Stomach (tissue), 19 donors: ENCODE measurements at places on chromosomes 5 and 9. TPM values are rescaled to one million over a fixed set of nuclear protein-coding genes. Genes with fewer than 3 reads are reported as not detected.

C9orf78 gene
- 62.0 TPM for total RNA-seq

DNA sequence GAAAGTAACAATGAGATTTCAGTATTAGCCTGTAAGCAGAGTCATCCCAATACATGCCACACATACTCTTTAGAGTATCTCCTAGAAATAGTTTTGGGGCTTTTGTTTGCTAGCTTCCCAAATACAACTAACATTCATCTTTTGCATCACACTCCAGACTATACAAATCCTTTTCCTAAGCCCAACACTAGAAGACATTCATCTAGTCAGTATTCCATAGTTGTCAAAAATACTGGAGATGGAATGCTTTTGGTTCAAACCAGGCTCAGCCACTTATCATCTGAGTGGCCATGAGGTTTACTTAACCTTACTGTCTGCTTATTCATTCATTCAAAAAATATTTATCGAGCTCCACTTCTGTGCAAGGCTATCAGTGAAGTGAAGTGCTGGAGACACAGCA, 205.1 kb upstream of the SGCD start:
- DNase-seq: no peak

BTNL3 gene
- total RNA-seq: 2.2 TPM

DNA sequence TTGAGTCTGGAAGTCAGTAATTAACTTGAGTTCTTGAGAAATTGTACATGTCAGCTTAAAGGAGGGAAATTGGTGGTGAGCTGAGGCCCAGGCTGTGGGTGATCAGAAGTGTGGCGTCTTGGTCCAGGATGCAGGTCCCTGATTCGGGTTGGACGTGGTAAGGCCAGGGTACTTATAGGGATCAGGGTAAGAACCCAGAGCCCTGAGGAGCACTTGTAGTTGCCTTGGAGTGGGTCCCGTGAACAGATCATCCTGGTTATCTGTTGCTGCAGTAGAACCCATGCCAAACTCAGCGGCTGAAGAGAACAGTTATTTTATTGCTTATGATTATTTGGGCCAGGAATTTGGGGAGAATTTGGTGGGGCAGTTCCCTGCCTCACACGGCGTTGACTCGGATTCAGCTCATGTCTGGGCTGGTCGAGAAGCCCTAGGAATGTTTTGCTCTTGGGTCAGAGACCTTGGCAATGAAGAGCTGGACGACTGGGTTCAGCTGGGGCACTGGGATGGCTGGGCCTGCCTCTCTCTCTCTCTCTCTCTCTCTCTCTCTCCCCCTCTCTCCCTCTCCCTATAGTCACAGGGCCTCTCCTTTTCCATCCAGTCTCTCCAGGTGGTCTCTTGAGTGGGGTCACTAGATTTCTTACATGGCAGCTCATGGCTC, 73.1 kb downstream of the PDZD2 start:
- DNase-seq: no peak

ZBED3 gene
- 8.2 TPM for total RNA-seq

C9orf50 gene
- total RNA-seq: not detected

DNA sequence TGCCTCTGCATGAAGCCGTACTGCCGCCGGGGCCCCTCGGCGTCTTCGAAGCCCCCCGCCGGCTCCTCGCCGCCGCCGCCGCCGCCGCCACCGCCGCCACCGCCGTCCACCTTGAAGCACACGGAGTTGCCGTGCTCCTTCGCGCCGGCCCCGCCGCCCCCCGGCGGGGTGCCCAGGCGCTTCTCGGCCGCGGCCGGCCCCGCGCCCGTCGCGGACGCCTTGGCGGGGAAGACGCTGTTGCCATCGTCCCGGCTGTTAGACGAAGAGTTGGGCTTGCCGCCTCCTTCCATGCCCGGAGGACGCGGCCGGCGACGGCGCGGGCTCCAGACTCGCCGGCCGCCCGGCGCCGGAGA, 400 bp downstream of the HCN1 start:
- no peak for DNase-seq

S100Z gene
- total RNA-seq: 0.89 TPM

GRCh38 chr9:112445196-112445595, 41.4 kb upstream of the KIAA1958 start:
- DNase-seq: no peak

NUTM2F gene
- not detected for total RNA-seq

NEUROG1 gene
- not detected for total RNA-seq

DNA sequence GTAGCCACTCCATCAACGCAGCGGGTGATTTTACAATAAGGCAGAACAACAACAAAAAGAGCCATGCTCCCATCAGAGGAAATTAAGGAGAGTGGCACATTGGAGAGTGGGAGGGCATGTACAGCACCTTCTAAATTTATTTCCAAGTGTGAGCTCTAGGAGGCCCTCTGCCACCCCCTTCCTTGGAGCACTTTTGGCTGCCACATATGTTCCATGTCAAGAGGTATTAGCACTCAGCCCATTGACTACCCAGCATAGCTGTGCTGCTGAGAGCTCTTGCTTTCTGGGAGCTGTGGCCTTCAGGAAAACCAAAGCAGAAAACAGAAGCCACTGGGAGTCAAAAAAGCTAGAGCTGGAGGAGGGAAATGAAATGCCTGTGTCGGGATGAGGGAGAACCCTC, 200.2 kb upstream of the PANK3 start:
- no peak for DNase-seq

COL5A1 gene
- total RNA-seq: 48.2 TPM

KYAT1 gene
- 25.7 TPM for total RNA-seq

- no peak for DNase-seq
Measured at GRCh38 chr9:99119976-99120655, 15.2 kb downstream of the TGFBR1 start.

DNA sequence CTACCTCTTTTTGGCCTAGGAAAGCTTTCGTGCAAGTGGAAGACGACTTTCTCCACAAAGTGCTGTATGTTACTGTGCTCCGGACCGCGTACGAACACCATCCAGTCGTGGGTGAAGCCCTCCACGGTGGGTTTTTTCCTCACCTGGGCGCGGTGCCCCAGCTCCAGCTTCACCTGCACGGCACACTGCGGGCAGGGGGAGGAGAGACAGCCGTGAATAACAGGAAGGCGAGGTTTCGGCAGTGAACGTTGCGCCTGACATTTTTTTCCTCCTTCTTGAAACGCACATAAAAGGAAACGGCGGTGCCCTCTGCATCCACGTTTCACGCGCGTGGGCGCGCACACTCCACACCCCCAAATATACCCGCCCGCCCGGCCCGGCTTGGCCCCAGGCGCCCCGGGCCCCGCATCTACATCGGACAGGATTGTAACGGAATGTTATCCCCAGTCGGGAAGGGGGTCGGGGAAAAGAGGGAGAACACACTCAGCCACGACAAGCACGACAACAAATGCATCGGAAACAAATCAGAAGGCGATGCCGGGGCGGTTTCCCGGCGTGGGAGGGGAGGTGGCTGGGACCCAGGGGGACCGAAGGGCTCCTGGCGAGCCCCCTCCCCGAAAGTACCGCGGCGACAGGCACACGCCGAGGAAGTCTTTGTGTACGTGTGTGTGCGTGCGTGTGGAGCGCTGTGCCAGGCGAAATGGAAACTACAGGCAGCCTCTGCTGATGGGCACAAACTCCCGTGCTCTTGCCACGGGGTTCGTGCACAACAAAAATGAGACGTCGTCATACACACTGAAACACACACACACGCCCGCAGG, 1.4 kb downstream of the MLLT3 start:
- DNase-seq: peak; percentile 53

DNA sequence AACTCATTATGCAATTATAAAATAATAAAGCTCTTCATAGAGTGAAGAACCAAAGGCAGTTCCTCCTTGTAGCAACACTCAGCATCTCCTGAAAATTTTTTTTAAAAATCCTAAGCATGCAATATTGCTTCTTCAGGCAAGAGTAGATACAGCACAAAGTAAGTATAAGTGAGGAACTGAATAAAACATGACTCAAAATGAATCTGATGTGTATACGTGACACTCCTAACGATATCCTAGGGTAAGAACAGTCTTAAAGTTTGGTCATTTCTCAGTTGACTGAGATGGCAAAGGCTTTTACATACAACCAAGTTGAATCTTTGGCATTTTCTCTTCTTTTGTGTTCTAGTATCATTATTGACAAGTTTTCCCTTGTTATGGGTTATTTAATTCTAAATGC, 41.1 kb upstream of the AOPEP start:
- no peak for DNase-seq

GRCh38 chr9:6197330-6197729, 18.3 kb upstream of the IL33 start:
- peak; percentile 41 for DNase-seq

- DNase-seq: no peak
Measured at GRCh38 chr9:89350988-89351557, 32.8 kb downstream of the SECISBP2 start.

SNCAIP gene
- total RNA-seq: 0.45 TPM

DNA sequence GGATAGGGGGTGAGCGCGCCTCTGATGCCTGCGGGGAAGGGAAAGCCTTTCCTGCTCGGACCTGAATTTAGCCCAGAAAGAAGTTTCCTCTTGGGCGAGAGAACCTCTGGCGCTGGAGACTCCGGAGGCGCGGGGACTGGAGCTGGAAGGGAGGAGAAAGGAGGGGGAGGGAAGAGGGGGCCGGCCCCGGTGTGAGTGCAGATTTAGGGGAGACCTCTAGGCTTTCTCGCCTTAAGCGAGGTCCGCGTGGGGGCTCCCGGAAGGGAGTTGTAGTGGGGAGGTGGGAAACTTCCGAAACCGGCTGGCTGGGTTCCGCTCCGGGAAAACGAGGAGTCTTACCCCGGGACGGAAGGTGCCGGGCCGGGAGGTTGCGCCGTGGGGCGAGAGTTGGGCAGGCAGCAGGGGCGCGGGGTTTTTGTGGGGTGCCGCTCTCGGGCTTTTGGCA, 1.3 kb downstream of the PCSK5 start:
- no peak for DNase-seq

DNA sequence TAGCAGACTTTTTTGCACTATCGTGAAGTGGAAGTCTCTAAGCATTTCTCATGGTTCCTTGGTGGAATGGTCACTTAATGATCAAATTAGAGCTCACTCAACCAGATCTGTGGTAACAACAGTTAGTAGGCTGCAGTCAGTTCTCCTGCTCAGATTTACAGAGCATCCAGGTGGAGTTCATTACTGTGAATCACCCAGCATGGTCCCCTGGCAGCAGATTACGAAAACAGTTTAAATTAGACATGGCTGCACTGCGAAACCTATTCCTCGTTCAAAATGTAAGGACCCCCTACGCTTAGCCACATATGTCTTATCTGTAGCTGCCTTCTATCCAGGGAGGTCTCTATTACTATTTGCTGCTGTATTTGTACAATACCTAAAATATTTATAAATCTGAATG, 823.6 kb upstream of the ARRDC3 start:
- no peak for DNase-seq

DNA sequence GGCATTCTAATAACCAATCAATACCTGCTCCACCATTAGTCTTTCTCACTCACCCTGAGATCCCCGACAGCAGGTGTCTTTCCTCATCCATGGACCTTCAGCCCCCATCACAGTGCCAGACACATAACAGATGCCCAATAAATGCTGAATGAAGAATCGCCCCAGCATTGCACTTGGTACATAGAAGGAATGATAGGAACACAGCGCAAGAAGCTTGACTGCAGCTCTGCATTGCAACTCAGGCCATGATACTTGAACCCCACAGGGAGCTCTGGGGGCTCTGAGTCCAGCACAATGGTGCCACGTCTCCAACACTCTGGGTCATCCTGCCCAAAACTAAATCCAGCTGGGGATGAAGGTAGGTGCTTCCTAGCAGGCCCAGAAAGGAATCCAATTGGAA, 355.0 kb upstream of the SLC30A5 start:
- DNase-seq: no peak

DNA sequence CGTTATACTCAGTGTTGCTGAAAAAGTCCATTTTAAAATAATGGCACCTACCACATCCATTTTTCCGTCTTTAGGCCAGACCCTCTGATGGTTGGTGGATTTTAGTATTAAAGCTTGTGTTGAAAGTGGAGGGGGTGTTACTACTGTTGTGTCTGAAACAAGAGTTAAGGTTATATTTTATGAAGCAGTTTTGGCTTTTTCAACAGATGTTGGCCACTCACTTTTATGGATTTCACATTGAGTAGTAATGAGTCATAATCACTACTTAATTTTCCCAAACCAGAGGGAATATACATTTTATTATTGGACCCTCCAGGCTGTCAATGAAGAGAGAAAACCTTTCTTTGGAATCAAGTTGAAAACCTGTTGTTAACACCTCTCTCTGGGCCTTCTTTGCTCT, 88.0 kb downstream of the TRIO start:
- no peak for DNase-seq

DNA sequence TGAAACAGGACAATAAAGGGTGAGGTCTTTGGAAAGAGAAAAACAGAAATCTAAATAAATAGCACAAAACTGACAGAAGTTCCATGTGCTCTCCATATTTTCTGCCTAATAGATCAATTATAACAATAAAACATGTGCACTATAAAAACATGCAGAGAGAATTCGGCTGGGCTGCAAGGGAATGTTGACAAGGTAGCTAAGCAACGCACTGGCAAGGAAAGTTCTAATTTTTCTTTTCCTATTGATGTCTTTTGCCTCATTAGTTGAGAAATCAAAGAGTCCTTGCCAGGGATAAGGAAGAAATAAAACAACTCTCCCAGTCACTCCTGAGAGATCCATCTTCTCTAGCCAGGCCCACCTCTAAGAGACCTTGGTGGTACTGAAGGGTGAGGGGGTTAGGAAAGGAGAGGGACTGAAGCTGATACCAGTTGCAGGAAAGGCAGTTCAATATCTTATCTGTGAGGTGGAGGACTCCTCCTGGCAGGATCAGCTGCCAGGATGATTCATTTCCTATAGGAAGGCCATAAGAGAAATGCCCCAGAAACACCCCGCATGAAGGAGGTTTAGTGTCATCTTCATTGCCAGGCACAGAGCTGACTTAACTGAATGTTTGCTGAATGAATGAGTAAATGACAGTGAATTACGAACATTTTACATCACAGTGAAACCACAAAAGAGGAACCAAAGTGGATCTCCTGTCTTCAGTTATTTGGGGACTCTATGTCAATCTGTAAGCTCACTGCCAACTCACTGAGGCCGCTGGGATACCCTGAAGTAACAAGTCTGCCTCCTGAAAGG, 63.7 kb upstream of the IFNK start:
- DNase-seq: peak; percentile 74

DNA sequence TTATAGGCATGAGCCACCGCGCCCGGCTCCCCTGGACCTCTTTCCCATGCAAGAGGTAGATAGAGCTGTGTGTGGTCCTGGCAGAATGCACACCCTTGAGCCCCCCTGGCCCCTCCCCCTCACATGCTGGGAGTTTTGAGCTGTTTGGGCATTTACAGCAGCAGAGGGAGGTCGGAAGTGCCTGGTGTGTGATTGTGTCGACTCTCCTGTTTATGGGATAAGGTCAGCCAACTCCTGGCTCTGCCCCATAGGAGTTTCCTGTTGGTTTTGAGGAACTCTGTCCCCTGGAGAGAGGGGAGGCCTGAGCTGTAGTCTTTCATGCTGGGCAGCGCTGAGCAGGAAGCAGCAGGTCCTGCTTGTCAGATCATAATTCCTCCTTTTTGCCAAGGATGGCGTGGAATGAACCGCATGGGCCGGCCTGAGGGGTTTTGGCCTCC, 6.0 kb downstream of the LRRC8A start:
- no peak for DNase-seq

GRCh38 chr9:91166796-91167366, 194.8 kb downstream of the AUH start:
- DNase-seq: no peak
